ENCODE measurements at places on chromosomes 16 and 17.
A peak's percentile ranks its signal among the peaks of the same experiment; 100 is the strongest.

DNA sequence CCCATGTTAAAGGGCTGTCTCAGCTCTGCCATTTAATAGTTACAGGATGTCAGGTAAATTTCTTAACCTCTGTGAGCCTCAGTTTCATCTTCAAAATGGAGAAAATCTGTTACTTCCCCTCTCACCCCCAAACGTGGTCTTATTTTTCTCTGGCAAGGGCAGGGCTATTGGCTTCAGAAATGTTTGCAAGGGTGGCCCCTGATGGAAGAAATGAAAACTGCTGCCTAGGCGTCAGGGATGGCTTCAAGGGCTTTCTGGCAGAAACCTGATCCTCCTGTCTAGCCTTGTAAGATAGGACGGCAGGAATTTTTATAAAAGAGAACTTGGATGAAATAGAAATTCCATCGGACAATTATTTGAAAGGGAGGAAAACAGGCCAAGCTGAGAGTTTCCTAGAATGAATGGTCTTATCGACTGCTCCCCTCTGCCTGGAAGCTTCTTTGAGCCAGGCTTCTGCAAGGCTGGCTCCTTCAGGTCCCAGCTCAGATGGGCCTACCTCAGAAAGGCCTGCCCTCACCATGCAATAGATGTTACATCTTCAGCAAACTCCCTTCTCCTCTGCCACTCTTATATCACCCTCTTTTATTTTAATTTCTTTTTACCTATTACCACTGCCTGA, 43.0 kb upstream of the TANGO6 start:
- no peak for DNase-seq

GRCh38 chr17:65086465-65086864, 29.9 kb upstream of the GNA13 start:
- no peak for DNase-seq

- no peak for DNase-seq
Measured at GRCh38 chr16:56370185-56370874, 55.0 kb downstream of the AMFR start.

- DNase-seq, result no peak
Measured at GRCh38 chr17:59826706-59827453, 65.9 kb downstream of the TUBD1 start.

DNA sequence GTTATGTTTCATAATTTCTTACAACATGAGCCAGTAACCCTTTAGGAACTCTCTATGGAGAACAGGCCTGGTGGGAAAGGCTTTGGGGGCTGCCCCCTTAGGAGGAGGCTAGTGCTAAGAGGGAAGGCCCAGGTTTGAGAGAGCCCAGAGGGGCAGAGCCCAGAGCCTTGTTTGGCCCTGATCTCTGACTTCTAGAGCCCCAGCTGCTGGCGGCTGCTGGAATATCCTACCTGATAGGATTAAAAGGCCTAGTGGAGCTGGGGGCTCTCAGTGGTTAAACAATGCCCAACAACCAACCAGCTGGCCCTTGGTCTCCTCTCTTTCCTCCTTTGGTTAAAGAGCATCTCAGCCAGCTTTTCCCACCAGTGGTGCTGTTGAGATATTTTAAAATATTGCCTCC, 54.1 kb downstream of the IGF2BP1 start:
- DNase-seq, result no peak

DNA sequence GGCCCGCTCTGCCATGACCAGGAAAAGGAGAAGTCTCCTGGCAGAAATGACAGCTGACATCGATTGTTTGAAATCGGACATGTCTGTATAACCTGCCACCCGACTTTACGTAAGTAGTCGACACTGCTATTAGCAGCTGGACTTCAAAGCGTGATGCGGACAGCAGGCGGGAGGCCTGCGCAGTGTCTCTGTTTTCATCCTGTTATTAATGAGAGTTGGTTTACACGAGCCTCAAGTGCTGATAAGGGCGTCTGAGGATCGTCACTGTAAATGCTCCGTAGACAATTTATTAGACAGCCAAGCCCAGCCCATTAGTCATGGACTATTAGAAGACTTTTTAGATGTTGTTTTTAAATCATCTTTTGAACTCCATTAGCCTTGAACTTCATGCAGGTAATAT, 328.3 kb downstream of the FOXL1 start:
- DNase-seq, result no peak

- no peak for DNase-seq
Measured at GRCh38 chr16:84818989-84819643, 669 bp upstream of the CRISPLD2 start.

DNA sequence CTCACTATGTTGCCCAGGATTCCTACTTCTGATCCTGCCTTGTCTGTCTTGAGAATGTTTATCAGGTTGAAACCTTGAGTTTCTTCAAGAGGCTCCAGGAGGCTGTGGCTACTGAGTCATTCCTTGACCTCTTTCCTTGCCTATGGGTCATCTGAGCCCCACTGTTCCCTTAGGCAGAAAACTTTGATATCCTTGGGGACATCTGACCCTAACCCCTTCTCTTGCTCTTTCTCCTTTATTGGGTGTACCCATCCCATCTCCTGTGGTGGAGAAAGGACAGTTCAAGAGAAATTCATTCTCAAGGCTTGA, 12.5 kb downstream of the ARL4D start:
- no peak for DNase-seq

DNA sequence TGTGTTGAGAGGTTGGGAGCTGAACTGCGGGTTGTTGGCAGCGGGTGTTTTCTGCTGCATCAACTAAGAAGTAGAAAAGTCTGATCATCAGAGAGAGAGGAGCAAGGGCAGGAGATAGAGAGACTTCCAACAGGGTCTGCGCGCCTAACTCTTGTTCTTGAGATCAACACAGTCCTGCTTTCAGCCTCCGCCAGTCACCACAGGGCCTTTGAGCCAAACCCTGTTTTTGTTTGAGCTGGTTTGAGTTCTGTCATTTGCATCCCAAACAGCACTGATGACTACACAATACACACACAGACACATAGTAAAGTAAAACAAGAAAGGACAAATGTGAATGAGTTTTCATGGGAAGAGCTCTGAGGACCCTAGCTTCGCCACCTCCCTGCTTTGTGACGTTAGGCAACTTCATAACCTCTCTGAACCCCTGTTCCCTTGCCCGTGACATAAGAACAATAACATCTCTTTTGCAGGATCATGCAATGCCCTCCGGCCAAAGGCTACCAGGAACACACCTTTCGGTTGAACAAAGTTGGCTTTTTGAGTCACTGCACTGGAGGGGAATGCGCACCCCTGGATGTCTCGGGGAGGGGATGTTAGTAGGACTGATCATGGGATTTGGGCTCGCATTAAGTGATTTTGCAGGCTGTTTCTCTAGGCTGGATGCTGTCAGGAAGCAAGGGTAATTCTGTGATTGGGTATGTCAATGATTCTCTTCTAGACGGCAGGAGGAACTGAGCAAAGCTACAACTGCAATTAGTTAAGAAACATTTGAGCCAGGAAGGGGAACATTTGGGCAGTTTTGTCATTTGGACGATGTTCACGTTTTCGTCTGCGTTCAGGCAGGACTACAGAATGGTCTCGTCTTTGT, 92.3 kb downstream of the C16orf78 start:
- DNase-seq, result no peak

- DNase-seq, result peak; percentile 86
Measured at GRCh38 chr17:44108440-44109311, 14.8 kb downstream of the HDAC5 start.

- DNase-seq, result peak; percentile 56
Measured at GRCh38 chr17:76562734-76563148, 22.9 kb downstream of the PRCD start.

GRCh38 chr16:86844695-86845094, 266.3 kb downstream of the FOXL1 start:
- DNase-seq, result no peak

DNA sequence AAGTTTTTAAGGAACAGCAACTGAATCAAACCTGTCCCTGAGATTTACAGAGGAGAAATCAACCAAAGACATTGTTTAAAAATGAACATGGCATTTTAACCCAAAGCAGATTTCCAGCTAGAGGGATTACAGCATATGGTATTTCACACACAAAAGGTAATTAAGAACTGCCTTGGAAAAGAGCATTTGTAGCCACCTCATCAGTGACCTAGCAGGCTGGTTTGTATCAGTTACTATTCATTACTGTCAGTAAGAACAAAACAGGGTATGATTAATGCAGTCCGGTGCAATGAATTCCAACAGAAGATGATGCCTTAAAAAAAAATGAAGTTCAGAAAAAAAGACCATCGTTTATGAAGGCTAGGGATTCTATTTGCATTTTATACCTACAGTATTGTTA, 219.9 kb downstream of the CHD9NB start:
- DNase-seq, result no peak

DNA sequence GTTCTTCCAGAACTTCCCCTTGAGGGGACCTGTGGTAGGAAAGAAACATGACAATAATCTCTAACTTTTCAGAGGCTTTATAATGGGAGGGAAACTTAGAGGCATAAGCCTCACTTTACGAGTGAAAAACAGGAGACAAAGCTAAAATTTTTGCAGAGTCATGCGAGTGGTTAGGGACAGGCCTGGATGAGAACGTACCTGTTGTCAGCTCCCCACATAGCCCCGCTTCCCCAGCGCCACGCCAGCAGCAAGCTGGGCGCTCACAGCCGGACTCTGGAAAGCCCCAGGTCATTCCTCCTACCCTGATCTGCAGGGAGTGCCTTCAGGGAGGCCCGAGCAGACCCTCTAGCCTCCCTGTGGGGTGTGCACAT, 53.6 kb downstream of the LDHD start:
- no peak for DNase-seq

- DNase-seq, result no peak
Measured at GRCh38 chr16:88798772-88799455, 4.7 kb upstream of the CDT1 start.

GRCh38 chr17:7676533-7676932, 10.8 kb downstream of the TP53 start:
- no peak for DNase-seq

- no peak for DNase-seq
Measured at GRCh38 chr17:42522263-42522790, 13.7 kb upstream of the NAGLU start.

DNA sequence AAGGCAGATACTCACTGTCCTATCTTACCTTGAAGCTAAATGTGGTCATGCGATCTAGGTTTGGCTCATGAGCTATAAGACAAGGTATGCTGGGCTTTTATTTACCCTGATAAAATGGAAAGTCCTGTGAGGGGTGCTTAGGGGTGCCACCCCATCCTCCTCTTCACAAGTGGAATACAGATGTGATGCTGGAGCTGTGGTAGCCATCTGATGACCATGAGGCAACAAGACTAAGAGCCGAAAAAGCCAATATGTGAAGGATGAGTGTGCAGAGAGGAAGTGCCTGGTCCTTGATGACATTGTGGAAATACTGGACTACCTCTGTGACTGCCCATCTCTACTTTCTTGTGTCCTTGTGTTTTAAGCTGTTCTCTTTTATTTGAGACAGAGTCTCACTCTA, 58.1 kb upstream of the TMC5 start:
- no peak for DNase-seq

GRCh38 chr17:60724647-60725046, 47.0 kb downstream of the BCAS3 start:
- no peak for DNase-seq

DNA sequence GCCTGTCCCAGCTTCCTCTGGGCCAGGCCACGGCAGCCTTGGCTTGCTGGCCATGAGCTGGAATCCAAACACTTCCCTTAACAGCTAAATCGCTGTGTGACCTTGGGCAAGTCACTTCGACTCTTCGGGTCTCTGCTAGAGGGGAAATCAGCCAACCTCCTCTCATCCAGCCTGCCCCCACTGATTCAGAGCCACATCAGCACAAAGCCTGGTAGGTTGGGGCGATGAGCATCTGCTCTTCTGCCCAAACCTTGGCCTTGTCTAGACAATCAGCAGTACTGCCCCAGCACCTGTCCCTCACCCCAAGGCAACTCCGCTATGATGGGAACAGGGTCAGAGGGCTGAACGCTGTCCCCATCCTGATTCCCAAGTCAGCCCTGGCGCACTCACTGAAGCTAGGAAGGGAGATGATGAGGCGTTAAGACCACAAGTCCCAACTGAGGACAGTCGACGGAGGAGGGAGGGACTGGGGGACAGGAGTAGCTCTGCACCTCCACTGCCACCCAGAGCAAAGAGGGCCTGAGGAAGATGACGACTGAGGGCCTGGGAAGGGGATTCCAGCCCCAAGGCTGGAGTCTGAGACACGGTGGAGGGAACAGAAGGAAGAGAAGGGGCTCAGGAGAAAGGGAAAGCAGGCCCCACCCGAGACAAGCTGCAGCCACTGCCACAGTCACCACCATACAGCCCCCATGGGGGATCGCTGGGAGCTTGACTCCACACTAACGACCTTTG, 1.3 kb downstream of the CLUH start:
- DNase-seq, result no peak

DNA sequence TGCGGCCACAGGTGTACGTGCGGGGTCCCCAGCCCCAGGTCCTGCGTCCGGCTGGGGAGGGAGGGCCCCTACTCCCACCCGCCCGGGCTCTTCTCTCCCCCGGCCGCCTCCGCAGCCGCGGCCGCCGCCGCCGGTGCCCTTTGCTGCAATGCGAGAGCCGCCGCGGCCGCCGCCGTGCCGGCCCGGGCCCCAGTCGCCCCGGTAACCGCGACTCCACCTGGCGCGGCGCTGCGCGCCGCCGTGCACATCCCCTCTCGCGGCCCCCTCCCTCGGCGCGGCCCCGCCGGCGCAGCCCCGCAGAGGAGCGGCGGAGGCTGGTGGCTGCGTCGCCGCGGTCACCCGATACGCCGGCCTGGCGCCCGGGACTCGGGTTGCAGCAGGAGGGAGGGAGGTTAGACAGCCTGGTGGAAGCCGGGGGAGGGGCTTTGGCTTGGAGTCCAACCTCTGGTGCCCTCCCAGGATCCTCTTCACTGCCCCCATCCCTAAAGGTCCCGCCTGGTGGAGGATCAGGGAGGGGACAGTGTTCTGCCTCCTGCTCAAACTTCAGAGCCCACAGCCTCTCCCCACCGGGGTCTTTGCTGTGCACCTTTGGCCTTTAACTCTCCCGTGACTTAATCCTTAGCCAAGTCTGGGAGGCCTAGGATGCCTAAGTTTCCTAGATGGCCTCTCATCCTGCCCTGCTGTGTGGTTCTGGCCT, 32.9 kb downstream of the SRCIN1 start:
- no peak for DNase-seq
